ENCODE measurements at places on chromosomes 13 and 19. TPM values are rescaled to one million over a fixed set of nuclear protein-coding genes. Genes with fewer than 3 reads are reported as not detected.

GRCh38 chr13:108368250-108368905 is 98.9 kb downstream of the TNFSF13B start:
- no peak for DNase-seq

DNA sequence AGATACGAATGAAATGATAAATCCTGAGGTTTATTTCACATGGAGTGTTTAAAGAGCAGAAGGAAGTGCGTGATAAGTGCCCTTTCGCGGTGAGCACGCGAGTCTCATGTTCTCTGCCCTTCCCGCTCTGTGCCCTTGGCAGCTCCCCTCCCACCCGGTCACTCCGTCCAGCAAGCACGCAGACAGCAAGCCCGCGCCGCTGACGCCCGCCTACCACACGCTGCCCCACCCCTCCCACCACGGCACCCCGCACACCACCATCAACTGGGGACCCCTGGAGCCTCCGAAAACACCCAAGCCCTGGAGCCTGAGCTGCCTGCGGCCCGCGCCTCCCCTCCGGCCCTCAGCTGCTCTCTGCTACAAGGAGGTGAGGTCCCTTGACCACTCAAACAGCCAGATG is 37.4 kb upstream of the TEX29 start:
- DNase-seq: peak; percentile 50

DNA sequence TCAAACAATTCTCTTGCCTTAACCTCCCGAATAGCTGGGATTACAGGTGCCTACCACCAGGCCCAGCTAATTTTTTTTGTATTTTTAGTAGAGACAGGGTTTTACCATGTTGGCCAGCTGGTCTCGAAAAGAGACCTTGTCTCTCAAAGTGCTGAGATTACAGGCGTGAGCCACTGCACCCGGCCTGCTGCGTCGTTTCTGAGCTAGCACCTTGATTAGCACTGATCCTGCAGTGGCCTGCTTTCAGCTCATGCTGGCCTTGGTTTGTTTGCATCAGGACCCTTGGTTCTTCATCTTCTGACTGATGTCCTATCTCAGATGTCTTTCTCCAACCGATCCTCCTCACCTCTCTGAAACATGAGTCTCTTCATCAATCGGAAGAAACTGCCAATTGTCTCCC is 4.9 kb upstream of the TFDP1 start:
- no peak for DNase-seq

GRCh38 chr19:17866964-17867486 is 4.7 kb upstream of the SLC5A5 start:
- DNase-seq: no peak

DNA sequence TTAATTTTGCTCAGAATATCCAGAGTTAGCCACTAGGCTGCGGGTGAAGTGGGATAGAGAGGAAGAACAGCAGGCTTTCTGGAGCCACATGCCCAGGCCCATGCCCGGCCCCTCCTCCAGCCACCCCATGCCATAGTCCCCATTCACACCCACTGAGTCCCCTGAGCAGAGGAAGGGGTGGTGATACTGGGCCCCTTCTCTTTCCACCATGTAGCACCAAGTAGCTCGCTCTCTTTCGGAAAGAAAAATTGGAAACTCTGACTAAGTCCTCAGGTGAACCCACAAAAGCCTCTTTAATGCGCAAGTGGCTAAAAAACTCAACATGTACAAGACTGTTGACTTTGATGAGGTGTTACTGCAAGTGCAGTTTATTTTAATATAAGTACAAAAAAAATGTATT is 76.7 kb upstream of the GPR183 start:
- DNase-seq: no peak

DNA sequence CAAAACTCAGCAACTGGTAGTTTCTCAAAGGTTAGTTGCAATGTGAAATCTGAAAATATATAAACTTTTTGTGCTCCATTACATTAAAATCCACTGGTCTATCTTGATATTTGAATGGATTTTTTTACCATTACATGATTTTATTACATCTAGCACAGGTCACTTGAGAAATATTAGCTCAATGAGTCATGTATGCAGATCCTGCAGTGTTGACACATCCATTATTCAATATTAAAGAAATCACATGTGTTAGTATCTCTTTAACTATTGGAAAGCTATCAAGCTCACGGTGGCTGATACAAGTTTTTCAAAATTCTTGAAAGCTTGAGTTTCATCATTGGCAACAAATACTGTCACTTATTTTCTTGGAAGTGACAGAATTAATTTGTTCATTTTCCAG is 373.9 kb upstream of the TSHZ3 start:
- DNase-seq: no peak

The FREM2 gene
- total RNA-seq: 0.13 TPM

GRCh38 chr13:39563470-39563735 is 39.6 kb downstream of the LHFPL6 start:
- DNase-seq: no peak

DNA sequence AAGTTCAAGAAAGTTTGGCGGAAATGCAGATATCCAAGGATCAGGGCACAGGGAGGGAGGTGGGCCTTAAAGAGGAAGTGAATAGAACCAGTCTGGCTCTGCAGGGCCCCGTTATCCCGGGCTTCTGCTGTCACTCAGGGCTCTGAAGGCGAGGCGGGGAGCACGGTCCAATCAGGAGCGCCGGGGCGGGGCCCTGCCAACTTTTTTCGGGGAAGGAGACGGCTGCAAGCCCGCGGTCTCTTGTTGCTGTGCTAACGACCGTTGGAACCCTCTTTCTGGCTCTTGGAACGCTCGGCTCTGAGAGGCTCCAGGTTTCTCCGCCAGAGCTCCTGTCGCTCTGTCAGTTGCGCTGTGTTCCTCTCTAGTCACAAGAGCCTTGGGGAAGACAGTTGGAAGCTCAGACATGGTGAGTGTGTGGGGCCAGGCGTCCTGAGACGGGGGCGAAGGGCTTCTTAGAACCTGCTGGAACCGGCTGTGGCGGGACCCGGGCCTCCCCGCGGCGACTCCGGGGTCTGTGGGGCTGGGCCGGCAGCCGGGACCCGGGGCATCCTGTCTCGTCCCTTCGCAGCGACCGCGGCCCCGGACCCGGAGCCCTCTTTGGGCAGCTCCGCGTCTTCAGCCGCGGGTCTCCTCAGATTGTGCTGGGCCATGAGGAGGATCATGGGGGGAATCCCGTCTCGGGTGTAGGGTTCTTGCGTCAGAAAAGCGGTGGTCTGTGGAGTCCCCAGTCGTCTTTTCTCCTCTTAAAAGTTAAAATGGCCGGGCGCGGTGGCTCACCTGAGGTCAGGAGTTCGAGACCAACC is 27.7 kb downstream of the ZNF844 start:
- peak; percentile 96 for DNase-seq

- DNase-seq: no peak
Observed at GRCh38 chr19:45766296-45766868, 2.7 kb downstream of the SIX5 start.

- DNase-seq: no peak
Observed at GRCh38 chr19:6847828-6848200, 39.6 kb upstream of the ADGRE1 start.

The LGALS4 gene
- 0.42 TPM for total RNA-seq

The ZNF154 gene
- 7.2 TPM for total RNA-seq

GRCh38 chr13:99516153-99516929 is 15.1 kb downstream of the TM9SF2 start:
- no peak for DNase-seq

DNA sequence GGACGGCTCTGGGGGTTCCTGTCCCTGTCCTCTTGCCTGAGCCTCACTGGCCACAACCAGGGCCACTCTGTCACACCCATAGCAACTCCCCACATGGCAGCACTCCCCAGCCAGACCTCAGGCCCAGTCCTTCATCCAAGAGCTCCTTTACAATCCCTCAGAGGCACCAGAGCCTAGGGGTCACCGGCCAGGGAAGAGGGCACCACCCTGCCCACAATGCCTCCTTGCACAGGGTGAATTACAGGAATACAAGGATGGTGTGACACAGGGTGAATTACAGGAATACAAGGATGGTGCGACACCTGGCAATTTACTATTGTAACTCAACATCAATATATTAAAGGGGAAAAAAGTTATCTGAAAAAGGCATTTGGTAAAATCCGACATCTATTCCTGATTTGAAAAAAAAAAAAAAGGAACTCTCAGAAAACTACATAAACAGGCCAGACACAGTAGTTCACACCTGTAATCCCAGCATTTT is 16.5 kb downstream of the MIER2 start:
- no peak for DNase-seq

The CGB1 gene
- not detected for total RNA-seq
